ENCODE measurements at places on chromosomes 1 and 21. TPM values are rescaled to one million over a fixed set of nuclear protein-coding genes. Genes with fewer than 3 reads are reported as not detected.

Gene FAM110D
- 4.3 TPM for total RNA-seq

Gene CLSTN1
- total RNA-seq: 47.5 TPM

Gene OPRD1
- total RNA-seq: not detected

Gene LIPI
- total RNA-seq: not detected

Gene RCSD1
- total RNA-seq: 26.5 TPM

Gene TLR5
- total RNA-seq: 1.0 TPM

Gene TNFAIP8L2
- total RNA-seq: 4.8 TPM

Gene MYOG
- total RNA-seq: not detected

Gene TNFRSF8
- total RNA-seq: 3.0 TPM

Gene MACO1
- total RNA-seq: 14.5 TPM

Gene FCGR1A
- total RNA-seq: not detected

Gene MYBPH
- total RNA-seq: not detected

Gene LGR6
- total RNA-seq: 5.5 TPM

Gene OR2W3
- total RNA-seq: not detected

GRCh38 chr1:101216623-101217022 lies 20.2 kb upstream of the S1PR1 start:
- no peak for DNase-seq

DNA sequence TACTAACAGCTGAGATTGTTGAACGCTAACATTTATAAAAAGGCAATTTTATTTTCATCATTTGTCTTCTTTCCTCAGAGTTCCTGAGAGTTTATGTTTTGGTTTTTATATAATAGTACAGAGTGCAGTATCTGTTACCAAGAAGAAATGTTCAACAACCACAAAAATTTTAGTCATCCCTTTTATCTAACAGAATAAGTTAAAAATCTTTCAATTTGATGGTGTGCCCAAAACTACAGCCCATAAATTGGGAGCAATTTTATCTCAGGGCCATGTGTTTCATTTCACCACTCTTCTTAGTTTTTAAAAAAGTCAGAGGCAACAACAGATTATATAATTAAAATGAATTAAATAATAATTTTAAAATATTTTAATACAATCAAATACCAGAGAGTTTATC lies 37.1 kb downstream of the NEXN start:
- DNase-seq: no peak

GRCh38 chr1:200075938-200076546 lies 48.5 kb downstream of the NR5A2 start:
- no peak for DNase-seq

DNA sequence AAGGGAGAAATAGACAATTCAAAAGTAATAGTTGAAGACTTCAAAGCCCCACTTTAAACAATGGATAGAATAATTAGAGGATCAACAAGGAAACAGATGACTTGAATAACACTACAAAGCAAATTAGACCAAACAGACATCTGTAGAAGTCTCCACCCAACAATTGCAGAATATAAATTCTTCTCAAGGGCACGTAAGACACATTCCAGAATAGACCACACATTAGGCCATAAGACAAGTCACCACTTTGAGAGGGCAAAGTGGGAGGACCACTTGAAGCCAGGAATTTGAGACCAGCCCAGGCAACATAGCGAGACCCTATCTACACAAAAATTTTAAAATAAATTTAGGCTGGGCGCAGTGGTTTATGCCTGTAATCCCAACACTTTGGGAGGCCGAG lies 20.5 kb upstream of the RNF186 start:
- no peak for DNase-seq

- no peak for DNase-seq
Observed at GRCh38 chr1:46804027-46804889, 5.4 kb downstream of the CYP4B1 start.

DNA sequence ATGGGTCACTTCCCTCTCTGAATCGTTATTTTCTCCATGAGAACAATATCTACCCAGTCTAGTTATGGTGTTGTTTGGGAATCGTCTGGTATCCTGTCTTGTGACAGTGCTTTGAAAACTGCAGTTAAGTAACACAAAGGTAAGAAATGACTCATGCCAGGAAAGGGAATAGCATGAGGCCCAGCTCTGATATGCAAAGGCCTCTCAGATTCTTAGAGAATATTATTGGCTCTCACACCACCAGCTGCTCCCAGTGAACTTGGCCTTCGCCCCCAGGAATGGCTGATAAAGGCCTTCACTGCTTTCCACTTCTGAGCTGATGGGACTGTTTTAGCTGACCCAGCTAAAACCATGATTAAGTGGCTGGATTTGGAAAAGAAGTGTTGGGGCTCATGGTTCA lies 27.1 kb downstream of the NEK2 start:
- DNase-seq: no peak

- no peak for DNase-seq
Observed at GRCh38 chr1:50978144-50978851, 8.3 kb downstream of the CDKN2C start.

DNA sequence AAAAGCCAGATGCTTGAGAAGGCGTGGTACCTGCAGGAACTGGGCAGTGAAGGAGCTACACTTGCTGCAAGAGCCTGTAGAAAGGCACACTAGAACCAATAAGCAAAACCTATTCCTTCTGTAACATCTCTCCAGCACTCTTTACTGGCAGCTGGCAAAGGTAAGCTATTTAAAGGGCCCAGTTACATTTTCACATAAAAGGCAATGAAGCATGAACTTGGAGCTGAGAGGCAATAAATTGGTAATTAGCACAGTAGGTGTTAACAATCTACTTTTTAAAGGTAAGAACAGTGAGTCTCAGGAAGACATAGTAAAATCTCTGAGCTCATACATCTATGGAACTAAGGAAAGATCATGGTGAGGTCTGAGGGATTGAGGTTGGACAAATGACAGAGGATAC lies 167.1 kb upstream of the OLFM3 start:
- no peak for DNase-seq

DNA sequence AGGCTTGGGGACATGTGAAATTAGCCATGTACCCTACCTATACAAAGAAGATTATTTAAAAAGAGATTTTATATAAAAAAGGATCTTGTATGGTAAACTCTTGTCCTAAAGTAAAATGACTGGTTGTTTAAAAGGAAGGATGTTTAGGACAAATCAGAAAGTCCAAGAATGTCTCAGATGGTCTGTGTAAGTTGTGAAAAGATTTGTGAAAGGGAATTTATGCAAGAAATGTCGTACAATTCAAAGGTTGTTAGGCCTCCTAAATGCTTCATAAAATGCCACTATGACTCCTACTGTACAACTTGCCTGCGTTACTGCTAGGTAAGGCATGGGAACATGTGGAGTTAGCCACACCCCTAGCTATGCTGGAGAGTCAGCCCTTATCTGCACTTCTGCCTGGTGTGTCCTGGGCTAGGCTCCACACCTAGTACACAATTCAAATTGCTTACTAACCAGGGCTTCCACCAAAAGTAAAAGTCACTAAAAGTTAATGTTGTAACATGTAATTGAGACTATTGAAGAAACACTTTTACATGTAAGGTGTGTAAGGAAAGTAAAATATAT lies 19.7 kb downstream of the PRDX6 start:
- DNase-seq: no peak

- no peak for DNase-seq
Observed at GRCh38 chr21:33755354-33755753, 113.1 kb downstream of the ITSN1 start.

- DNase-seq: no peak
Observed at GRCh38 chr1:204227351-204227750, 13.6 kb upstream of the GOLT1A start.

GRCh38 chr1:203521074-203521794 lies 27.3 kb downstream of the OPTC start:
- no peak for DNase-seq

- DNase-seq: no peak
Observed at GRCh38 chr1:39003794-39004193, 12.7 kb downstream of the AKIRIN1 start.

GRCh38 chr1:147052143-147052542 lies 114.0 kb downstream of the NBPF12 start:
- DNase-seq: no peak

DNA sequence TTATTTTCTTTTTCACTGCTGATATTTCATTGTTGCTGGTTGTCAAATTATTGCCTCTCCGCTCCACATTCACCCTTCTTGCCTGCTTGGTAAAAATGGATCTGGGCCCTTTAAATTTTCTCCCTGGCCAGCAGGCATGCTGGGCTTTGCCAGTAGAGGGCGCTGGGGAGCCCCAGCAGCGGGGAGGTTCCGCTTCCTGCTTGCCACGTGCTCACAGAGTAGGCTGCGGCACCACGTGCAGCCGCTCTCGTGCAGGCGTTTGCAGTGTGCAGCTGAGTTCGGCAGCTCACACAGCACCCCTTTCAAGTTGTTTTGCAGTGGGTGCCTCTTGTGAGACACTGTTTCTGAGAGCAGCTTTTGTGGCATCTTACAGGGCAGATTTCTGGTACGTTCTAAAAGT lies at the start of gene ACTL8:
Gene ACTL8, plus strand, starts transcription at position 214 of the 400 bp plus-strand sequence. CDS start 67,676 bp downstream, outside the sequence.
- no peak for DNase-seq

DNA sequence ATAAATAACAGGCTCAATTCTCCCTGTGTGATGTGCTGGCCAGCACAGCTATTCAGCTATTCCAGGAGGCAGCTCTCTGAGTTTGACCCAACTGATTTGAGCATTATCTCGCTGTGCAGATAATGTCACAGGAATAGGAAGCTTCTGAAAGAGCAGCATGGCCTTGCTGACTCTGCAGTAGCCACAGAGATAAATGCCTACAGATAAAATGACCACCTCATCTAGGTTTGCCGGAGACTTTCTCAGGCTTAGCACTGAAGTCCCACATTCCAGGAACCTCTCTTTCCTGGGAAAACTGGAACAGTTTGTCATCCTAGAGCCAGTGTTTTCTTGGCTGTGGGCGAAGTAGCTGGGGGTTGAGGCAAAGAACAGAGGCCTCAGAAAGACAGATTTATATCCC lies 98.9 kb downstream of the MRPL39 start:
- DNase-seq: no peak

DNA sequence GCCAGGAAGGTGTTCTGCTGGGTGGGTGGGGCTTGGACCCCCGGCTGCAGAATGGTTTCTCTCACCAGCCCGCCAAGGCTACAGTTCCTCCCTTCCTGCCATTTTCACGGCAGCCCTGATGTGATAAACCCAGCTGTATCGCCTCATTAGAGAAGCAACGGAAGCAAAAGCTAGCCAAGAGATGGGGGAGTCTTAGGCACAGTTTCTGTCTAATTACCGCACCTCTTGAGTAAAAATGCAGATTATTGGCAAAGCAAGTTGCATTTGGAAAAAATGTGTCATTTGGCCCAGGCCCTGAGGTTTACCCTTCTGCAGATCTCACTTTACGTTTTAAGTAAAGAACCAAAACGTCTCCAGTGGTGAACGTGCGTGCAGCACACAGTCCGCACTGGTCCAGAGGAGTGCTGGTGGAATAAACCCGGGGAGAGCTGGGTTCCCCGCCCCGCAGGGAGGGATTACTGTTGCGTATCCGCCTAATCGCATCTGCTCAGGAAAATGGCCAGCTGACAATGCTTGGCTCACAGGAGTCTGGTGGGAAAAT lies 109.9 kb downstream of the GALNT2 start:
- DNase-seq: peak; percentile 89

GRCh38 chr1:43531107-43531905 lies 623 bp downstream of the PTPRF start:
- DNase-seq: no peak
